AML-193 (cell line): ENCODE measurements at places on chromosomes 5 and 9.

DNA sequence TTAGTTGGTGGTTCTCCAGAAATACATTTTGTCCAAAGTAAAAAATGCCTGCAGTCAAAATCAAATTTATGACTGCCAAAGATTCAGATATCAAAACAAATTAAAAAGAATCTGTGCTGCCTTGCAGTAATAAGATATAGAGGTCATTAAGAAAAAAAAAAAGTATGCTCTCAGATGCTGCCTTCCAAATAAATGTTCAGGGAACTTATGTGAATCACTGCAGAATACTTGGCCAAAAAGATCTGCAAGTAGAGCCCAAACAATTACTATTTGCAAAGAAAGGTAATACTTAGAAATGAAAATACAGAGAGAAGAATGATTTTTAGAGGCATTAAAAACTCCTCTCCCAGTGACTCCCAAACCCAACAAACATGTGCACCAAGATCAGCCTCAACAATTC lies 52.4 kb downstream of the MRPS27 start:
- DNase-seq, result no peak

DNA sequence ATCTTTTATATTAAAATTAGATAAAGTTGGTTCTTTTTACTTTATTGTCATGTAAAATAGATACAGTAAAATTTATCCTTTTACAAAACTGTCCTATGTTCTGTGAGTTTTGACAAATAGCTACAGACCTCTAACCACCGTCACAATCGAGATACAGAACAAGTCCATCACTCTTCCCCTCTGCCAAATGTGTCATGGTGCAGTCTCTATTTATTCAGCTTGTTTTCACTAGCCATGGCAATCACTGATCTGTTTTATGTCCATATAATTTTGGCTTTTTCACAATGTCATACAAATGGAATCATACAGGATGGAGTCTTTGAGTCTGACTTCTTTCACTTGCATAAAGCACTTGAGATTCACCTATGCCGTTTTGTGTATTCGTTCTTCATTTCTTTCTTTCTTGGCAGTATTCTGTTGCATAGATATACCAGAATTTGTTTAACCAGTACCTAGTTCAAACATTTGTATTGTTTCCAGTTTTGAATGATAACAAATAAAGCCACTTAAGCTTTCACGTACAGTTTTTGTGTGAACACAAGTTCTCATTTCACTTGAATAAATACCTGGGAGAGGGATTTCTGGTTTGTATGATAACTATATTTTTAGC lies 273.2 kb upstream of the MPDZ start:
- no peak for DNase-seq

DNA sequence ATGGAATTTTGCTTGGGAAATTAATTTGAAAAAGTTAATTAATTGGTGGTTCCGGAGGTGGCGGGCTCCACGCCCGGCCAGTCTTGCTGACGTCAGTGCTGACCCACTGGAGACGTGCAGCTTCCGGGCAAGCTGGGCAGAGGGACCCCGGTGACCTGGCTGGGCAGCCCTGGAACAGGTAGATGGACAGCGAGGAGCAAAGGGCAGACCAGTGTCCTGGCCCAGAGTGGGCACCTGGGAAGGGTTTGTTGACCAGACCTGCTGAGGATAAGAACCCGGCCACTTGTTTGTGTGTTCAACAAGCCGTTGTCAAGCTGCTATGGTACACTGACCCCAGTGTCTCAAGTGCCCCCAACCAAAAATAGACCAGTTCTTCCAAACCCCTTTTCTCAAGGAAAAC lies 17.5 kb downstream of the CXXC5 start:
- no peak for DNase-seq

DNA sequence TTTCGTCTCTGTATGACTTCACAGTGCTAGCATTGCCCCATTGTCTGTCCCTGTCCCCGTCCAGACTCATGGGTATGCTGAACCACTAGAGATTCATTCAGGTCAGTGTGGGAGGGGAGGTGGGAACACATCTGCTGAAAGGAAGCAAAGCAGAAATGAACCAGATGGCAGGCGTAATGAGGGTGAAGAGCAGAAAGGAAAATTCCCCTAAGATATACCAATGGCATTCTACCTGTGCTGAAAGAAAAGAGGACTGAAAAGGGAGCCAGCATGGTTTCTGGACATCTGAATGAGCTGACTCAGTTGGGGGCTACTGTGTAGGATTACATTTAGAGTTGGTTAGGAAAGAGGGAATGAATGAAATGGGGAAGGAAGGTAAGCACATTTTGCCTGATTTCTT lies 678.7 kb downstream of the MAT2B start:
- no peak for DNase-seq

GRCh38 chr9:21070171-21070571 lies 7.6 kb downstream of the IFNB1 start:
- peak; percentile 55 for DNase-seq

DNA sequence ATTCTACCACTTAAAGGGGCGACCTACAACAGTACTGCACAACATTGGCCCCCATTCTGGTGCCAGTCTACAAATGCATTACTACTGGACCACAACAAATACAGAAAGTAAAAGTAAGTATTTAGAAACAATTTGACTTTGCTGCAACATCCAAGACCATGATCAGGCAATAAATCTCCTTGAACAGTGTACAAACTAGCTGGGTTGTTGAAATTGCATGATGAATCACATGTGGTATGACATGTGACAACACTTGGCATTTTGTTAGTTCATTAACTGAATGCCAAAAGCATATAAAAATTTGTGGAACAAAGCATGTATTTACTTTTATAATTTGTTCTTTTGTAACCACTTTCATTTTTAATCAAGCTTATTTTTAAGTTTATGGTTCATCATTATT lies 270.5 kb downstream of the NFIB start:
- DNase-seq, result no peak

GRCh38 chr9:93955111-93955980 lies at the start of gene BARX1:
Gene BARX1, minus strand, starts transcription at chr9:93955355. Its CDS starts 209 bp downstream, at chr9:93955146.
- DNase-seq, result no peak

DNA sequence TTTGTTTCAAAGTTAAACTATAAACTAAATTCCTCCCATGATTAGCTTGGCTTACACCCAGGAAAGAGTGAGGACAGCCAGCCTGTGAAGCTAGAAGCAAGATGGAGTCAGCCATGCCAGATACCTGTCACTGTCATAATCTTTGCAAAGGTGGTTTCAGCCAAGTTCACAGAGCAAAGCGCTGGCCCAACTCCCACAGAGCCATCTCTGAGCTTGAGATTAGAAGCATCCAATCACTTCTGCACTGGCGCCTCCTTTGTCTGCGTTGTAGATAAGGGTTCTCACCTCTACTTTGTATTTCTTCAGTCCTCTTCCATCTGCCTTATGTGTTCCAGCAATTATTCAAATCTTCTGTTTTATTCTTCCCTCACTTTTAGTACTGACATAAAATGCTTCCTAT lies 119.4 kb upstream of the ACO1 start:
- DNase-seq, result no peak

GRCh38 chr5:136128481-136128880 lies 4.2 kb upstream of the SMAD5 start:
- no peak for DNase-seq

- DNase-seq, result no peak
Observed at GRCh38 chr5:140219068-140219991, 44.3 kb downstream of the CYSTM1 start.

DNA sequence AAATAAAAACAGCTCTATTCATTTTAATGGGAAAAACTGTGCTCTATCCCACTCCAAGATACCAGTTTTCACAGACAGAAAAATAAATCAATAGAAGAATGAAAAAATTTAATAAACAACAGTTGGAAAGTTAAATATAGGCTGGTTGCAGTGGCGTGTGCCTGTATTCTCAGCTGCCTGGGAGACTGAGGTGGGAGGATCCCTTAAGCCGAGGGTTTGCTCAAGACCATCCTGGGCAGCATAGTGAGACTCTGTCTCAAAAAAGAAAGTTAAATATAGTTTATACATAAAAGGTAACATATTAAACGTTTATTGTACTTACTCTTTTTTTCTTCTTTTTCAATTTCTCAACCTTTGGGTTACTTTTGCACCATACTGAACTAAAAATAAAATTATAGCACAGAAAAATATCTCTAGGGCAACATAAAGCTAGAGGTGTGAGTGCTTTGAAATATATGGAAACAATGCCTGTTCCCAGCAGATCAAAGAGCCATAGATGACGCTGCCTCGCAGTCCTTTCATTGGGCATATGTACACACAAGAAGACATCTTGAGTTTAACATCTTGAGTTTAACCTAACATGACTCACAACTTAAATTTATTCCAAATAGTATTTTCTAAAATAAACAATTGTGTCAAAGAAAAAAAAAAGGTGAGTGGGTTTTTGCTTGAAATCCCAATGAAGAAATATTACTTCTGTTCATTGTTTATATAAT lies 25.7 kb upstream of the KLF9 start:
- DNase-seq, result no peak

DNA sequence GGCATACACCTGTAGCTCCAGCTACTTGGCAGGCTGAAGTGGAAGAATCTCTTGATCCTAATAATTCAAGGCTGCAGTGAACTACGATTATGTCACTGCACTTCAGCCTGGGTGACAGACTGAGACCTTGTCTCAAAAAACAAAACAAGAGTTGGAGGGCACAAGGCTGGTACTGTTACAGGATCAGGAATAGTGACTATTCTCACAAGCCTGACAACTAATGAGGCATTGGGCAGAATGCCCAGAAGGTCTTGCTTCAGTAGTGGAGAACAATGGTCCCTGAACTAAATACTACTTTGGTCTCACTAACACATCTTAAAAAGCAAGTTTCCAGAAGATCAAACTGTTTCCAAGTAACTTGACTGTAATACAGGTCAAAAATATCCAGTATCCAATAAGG lies 182.9 kb upstream of the RFX3 start:
- DNase-seq, result no peak

DNA sequence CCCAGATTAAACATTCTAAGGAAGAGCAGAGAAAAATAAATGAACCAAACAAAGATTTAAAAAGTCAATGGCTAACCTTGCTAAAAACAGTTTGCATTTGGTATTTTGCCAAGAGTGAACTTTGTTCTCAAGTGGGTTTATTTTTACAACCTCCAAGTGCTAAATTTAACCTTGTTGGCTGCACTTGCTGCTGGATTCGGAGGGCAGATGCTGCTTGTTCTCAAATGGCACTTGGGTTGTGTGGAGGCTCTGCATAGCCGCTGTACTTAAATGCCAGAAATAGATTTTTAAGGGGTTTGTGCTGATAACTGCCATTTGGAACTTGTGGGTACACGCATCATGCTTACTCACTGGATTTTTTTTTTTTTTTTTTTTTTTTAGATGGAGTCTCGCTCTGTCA lies 13.3 kb upstream of the SPATA24 start:
- no peak for DNase-seq

DNA sequence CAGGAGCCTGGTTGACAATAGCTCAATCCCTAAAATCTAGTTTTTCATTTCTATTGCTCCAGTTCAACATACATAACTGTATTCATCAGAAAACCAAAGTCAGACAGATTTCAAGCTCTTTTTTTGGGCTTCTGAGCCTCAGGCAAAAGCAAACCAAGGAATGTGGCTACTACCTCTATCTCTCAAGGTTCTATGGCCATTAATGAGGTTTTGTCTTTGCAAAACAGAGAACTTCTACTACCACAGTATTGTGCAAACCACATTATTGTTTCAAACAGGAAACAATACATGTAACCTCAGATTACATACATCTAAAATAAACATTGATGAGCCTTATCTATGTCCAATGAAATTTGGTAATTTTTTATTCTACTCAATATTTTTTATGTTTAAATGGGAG lies 35.5 kb upstream of the FTMT start:
- no peak for DNase-seq

GRCh38 chr9:21994556-21995005 lies at the start of gene CDKN2B-AS1:
Gene CDKN2B-AS1, plus strand, starts transcription at chr9:21994791.
- DNase-seq, result peak; percentile 72

GRCh38 chr9:87640385-87640795 lies 85.5 kb upstream of the CTSL start:
- DNase-seq, result no peak

- no peak for DNase-seq
Observed at GRCh38 chr9:97405551-97405950, 6.3 kb upstream of the TDRD7 start.
